ENCODE measurements at places on chromosomes 1 and 21.

- DNase-seq, result no peak
Measured at GRCh38 chr1:240008298-240008697, 83.4 kb upstream of the FMN2 start.

DNA sequence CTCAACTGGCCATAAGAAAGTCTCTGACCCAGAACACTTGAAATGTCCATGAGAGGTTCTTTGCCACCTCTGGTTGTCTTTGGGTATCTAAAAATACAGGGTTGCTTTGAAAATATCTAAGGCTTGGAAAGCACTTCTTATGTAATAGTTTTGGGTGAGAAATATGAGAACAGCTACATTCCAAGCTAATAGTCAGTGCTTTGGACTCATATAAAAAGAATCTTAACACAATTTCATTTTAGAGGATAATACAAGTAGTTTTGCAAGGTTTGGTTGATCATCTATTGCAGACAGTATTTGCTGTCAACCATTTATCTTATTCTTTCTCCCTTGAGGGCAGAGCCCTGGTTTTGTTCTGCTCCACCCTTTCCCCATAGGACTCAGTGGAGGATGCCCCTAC lies 207.5 kb downstream of the KCNK2 start:
- no peak for DNase-seq

GRCh38 chr1:34178072-34178471 lies 1.4 kb downstream of the C1orf94 start:
- DNase-seq, result no peak

DNA sequence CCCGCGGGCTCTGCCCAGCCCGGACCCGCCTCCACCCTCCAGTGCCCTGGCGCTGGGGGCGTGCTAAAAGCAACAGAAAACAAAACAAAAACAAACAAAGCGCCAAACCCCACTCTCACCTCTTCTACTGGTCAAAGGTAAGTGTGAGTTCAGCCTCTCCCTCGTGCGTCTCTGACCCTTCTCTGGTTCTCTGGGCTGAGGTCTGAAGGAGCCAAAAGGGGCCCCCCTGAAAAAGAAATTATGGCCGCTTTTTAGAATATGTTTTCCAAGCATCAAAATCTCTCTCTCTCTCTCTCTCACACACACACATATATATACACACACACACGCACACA lies 133.5 kb upstream of the DPYD start:
- no peak for DNase-seq

- no peak for DNase-seq
Measured at GRCh38 chr1:210750468-210750867, 383.5 kb downstream of the KCNH1 start.

GRCh38 chr1:46399307-46399706 lies 5.2 kb downstream of the FAAH start:
- DNase-seq, result no peak

DNA sequence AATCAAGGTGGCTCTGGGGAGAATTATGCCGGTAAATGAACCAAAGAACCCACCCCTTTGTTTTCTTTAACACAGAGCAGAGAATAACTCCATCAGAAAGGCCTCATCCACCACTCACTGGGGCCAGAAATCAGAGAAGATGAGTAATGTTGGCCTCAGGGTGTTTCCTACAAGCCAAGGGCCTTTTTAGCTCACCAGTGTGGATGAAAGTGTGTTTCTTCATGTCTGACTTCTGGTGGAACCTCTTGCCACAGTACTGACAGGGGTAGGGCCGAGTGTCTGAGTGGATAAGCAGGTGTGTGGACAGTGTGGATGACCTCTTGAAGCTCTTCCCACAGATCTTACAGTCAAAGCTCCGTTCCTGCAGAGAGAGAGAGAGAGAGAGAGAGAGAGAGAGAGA lies 8.3 kb downstream of the GFI1 start:
- peak; percentile 72 for DNase-seq

DNA sequence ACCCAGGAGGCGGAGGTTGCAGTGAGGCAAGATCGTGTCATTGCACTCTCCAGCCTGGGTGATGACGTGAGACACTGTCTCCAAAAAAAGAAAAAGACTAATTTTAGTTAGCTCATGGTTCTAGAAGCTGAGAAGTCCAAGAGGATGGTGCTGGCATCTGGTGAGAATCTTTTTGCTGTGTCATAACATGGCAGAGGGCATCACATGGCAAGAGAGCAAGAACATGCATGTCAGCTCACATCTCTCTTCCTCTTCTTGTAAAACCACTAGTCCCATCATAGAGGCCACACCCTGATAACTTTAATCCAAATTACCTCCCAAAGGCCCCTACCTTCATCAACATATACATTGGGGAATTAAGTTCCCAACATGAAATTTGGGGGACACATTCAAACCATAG lies 13.8 kb upstream of the CNN3 start:
- DNase-seq, result no peak

DNA sequence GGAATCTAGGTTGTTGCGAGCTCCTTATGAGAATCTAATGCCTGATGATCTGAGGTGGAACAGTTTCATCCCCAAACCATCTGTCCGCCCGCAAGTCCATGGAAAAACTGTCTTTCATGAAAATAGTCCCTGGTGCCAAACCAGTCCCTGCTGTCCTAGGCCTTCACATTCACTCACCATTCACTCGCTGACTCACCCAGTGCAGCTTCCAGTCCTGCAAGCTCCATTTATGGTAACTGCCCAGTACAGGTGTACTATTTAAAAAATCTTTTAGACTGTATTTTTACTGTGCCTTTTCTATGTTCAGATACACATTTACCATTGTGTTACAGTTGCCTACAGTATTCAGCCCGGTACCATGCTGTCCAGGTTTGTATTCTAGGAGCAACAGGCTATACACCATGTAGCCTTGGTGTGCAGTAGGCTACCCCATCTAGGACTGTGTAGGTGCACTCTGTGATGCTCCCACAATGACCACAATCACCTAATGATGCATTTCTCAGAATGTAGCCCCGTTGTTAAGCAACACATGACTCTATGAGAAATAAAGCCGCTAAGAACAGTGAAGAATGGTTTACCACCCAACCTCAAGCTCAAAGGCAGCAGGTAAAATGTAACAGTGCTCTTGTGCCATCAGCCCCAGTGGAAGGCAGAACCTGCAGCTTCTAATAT lies 2.4 kb downstream of the ECHDC2 start:
- DNase-seq, result peak; percentile 36

DNA sequence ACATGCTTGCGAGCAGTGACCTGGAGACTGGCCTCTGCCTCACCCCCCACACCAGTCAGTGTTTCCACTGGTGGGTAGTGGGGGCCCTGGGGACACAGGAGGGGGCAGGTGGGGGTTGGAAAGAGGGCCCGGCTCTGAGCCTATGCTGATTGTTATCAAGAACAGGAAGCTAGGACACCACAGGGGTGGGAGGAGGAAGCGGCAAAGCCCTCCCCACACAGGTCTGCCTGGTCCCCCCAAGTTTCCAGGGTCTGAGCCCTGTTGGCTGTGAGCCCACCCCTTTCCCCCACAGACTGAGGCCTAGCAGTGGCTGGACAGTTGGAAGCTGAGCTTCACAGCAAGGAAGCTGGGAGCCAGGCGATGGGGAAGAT lies 1.6 kb upstream of the PTPN7 start:
- DNase-seq, result no peak

- peak; percentile 18 for DNase-seq
Measured at GRCh38 chr1:200979574-200980451, 43.7 kb downstream of the KIF21B start.

DNA sequence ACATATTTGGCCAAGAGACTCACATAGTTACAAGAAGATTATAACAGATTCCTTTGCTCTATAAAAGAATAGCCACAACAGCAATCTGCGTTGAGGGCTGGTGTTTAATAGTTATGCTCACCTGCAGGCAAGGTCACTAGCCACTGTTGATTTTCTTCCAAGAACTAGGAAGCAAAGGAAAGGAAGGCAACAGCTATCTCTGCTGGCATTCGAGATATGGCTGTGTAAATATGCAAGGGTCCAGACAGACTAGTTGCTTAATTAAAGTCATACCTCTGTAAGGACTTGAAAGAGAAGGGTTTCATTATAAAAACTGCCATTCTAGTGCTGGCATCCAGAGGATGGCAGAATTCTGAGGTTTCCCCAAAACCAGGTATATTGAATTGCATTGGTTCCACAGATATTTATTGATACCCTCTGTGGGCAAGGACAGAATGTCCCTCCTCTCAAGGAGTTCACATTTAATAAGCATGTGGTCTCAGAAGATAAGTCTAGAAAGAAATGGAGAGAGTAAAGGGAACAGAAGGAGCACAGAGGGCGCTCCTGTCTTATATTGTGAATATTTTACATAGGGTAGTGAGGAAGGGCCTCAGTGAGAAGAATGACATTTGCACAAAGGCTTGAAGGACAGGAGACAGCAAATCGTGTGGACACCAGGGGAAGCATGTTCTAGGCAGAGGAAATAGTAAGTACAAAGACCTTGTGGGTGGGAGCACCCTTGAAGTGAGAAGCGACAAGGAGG lies 23.6 kb upstream of the PLEKHA6 start:
- DNase-seq, result no peak

- DNase-seq, result peak; percentile 62
Measured at GRCh38 chr1:12448746-12449177, 169.2 kb downstream of the DHRS3 start.

- DNase-seq, result no peak
Measured at GRCh38 chr1:109985247-109986053, 885 bp downstream of the AHCYL1 start.

- no peak for DNase-seq
Measured at GRCh38 chr1:205535866-205536758, 31.6 kb downstream of the CDK18 start.

DNA sequence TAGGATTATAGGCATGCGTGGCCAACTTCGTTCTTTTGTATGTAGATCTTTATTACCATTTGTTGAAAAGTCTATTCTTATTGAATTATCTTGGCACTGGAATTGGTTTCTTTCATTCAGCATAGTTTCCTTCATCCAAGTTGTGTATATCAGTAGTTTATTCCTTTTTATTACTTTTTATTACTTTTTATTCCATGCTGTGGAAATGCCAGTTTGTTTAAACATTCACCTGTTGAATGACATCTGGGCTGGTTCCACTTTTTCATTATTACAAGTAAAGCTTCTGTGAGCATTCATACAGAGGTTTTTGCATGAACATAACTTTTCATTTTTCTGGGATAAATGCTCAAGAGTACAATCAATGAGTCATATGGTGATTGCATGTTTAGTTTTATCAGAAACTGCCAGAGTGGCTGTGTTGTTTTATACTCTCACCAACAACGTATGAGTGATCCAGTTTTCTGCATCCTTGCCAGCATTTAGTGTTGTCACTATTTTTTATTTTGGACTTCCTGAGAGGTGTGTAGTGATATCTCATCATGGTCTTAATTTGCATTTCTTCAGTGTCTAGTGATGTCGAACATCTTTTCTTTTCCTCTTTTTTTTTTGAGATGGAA lies 28.6 kb downstream of the PTPRU start:
- DNase-seq, result peak; percentile 57

GRCh38 chr1:228190182-228190581 lies 17.7 kb upstream of the OBSCN start:
- no peak for DNase-seq

DNA sequence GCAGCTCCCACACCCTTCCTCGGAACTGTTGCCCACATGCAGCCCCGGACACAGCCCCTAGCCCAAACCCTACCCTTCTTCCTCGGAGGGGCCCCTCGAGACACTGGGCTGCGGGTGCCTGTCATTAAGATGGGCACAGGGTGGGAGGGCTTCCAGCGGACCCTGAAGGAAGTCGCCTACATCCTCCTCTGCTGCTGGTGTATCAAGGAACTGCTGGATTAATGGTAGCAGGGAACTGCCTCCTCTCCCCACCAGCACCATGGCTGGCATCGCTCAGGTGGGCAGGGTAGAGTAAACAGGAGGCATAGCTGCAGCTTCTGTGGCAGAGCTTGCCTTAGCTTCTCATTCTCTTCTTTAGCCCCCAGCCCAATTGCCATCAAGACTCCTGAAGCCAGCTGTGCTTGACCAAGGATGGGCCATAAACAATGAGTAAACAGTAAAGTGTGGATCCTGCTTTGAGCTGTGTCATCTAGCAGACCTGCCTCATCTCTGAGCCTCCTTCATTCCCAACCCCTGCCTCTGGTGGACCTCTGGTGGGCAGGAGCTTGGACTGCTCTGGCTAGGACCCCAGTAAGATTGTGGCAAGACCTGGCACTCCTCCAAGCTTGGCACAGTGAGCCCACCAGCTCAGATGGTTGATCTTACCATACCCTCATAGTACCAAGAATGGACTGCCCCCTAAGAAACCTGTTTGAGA lies at the start of gene LENEP:
LENEP (plus strand) TSS at position 15 of the 697 bp plus-strand sequence; CDS start at position 37, 22 bp downstream.
- DNase-seq, result no peak

GRCh38 chr1:95035536-95035935 lies 37.2 kb downstream of the ALG14 start:
- peak; percentile 94 for DNase-seq

DNA sequence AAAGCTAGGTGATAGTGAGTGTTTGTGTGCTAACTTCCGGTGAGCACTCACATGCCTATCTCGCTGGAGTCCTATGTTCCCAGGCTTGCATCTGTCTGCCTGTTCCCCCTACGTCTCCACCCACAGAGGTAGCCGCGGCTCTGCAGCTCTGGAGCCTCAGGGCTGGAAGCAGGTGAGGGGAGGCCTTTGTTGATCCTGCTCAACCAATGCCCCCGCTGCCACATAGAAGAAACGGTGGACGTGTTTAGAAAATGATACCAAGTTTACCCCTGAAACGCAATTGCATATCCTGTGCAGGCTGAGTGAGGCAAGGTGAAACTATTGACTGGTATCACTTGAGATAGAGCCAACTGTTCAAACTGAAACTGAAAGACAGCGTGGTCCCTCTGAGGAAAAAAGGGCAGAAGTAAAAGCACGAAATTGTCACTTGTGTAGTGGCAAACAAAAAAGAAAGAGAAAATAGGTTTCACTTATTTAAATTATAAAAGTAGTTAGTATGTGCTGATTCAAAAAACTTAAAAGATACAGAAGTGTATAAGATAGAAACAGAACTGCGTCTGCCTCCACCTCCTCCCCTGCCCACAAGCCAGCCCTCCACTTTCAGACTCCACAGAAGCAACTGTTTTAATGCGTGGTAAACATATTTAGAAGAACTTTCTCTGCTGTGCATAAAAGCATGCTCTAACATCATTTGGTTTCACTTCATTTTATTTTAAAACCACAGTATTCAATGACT lies 38.6 kb upstream of the ETS2 start:
- peak; percentile 73 for DNase-seq

DNA sequence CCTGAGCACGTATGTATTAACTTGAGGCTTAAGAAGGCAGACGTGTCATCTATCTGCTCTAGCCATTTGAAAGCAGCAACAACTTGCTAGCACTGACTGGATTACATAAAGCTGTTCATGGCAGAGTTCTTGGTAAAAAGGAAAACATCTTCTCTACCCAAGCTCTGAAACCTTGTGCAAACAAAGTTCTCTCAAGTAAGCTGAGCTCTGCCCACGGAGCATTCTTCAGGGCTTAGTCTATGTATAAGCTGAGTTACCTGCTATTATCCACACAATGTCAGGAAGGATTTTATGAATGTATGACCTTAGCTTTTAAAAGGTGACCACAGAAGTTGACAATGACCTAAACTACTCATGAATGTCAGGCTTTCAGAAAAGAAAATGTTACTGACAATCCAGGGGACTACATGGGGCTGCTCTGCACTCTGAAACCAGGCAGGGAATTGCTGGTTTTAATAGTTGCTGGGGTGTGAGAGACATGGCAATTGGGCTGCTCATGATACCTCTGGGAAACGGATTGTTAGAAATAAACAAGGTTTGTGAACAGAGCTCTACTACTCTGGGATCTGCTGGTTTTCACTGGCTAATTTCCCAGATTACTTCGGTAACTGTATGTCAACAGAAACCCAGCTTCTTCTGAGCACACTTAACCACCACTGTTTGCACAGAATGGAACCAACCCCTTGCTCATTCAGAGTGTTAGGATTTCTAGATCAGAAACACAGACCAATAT lies 29.6 kb upstream of the CCN1 start:
- DNase-seq, result peak; percentile 93
